Jurkat, Clone E6-1 (cell line): ENCODE measurements at places on chromosomes 12 and 14.

- no peak for DNase-seq
Measured at GRCh38 chr12:50659260-50659659, 104.6 kb upstream of the ATF1 start.

DNA sequence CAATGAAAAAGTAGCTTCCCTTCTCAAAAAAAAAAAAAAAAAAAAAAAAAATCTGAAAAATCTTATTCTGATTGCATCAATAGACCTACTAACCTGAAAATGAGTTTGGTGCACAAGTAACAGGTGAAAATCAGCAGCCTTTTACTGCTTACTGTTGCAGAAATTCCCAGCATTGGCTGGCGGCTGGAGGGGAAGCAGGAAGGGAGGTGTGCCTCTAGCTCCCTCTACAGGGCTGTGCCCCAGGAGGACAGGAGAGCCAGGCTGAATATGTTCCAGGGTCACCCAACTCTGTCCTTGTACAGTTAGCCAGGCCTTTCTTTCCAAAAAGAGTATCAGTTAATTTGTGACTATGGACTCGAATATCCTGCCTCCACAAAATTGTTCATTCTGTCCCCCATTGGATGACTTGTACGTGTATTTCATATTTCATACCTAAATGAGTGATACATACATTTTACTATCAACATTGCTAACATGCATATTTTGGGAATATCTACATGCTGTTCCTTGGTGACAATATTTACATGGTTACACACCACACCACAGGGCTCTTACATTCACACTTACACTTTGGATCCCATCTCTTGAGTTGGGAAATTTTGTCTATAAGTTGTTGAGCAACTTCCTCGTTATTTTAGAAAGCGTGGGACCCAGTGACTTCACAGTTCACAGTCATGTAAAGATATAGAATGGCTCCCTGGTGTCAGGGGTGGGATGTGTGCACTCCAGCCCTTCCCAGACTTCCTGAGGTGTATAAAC, 124.8 kb downstream of the SAMD4A start:
- no peak for DNase-seq

DNA sequence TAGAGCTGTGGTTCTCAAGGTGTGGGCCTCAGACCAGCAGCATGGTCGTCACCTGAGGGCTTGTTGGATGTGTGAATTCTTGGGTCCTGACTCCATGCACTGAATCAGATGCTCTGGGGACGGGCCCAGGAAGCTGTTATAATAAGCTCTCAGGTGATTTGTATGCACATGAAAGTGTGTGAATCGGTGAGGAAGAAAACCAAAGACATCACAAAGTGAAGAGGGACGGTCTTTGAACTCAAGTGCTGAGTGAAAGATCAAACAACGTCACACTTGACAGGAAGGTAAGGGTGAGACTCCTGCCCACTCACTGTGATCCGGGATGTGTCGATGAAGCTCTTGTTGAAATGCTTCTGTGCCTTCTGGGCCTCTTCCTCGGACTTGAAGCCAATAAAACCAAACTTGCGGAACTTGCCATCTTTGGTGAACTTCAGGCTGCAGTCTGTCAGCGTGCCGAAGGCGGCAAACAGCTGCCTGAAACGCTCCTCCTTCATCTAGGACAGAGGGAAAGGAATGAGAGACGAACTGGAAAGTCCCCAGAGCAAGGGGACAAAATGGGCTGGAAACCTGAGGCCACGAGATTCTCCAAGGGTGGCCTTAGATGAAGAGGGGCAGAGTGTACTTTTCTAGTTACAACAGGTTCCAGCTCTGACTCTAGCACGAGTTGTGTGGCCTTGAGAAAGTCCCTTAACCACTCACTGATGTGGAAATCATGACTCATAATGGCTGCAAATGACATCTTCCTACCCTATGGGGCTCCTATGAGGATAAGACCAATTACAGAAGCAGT, 4.0 kb downstream of the RBM19 start:
- DNase-seq, result no peak

DNA sequence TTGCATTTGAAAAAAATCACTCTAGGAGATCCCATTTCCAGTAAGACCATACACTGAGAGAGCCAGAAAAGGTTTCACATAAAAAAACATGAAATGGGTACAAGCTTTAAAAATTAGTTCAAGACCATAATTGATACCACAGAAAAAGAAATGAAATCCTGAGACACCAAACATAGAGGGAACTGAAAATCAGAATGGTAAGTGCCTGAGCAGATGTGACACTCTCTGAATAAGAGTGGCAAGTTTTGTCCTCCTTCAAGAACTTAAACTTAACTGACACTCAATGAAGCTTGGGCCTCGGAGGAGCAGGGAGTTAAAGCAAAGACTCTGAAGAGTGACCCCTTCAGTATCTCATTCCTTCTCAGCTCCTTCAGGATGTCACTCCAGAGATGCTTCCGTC, 23.2 kb upstream of the PTGDR start:
- DNase-seq, result no peak

GRCh38 chr14:89509891-89510290, 92.9 kb upstream of the FOXN3 start:
- DNase-seq, result no peak

GRCh38 chr14:50001151-50001998, 108.5 kb downstream of the ARF6 start:
- peak; percentile 30 for DNase-seq

DNA sequence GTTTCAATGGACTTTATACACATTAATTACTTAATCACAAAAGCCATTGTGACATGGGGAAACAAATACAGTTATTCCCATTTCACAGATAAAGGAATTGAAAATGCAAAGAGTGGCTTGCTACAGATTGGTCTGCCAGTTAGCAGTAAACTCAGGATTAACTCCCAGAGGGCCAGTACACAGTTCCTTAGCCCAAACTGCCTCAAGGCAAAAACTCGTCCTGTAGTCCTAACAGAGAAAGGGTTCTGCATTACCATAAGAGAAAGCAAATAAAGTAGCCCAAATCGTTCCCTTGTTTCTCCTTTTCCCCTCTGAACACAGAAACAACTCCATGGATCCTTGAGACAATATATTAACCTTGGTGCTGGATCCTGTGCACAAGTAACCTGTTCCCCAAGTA, 274.4 kb downstream of the LRIG3 start:
- no peak for DNase-seq

GRCh38 chr14:31465111-31465510, 7.8 kb upstream of the DTD2 start:
- DNase-seq, result no peak

DNA sequence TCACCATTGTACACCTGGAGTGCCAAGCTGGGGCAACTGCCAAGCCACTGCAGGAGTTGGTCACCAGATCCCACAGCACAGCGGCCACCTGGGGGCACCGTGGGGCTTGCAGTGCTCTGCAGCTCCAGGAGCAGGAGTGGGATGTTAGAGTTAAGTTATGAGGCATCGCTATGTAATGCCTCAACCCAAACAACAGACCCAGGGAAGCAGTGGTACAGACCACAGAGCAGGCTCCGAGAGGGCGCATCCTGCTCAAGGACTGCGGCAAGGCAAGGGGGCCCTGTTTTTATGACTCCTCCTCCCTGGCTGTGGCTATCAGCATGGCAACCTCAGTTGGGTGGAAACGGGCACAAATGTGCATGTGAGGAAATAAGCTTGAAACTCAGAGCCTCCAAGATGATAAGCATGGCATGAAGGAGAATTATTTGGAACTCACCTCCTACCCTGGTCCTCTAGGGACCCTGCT, 63.1 kb downstream of the ARL6IP4 start:
- DNase-seq, result peak; percentile 94

GRCh38 chr12:19994968-19995367, 373.4 kb upstream of the PDE3A start:
- DNase-seq, result no peak

DNA sequence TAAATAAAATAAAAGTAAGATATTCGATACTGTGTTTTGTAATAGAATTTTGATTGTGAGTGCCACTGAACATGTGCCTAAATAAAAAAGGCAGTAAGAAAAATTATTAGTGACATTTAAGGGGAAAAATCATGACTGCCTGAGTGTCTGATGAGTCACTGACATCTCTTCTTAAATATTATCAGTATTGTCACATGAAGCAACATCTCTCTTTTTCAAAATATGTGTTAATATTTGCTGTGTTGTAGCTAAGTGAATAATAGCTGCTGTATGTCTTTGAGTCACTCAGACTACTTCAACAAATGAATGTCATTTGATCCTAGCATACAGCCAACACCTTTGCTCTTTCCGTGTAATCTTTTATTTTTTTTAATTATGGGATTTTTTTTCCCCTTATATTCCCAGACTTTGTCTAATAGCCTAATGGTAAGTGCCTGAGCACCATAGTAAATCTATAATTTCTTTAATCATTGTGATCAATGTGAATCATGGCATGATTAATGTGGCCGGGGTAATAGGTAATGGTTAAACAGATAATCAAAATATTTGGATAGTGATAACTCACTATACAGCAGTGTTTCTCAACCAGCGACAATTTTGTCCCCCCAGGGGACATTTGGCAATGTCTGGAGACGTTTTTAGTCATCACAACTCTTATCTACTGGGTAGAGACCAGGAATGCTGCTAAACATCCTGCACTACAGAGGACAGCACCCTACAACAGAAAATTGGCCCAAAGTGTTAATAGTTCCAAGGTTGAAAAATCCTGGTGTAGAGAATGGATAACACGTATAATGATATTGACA, 11.7 kb upstream of the OTX2 start:
- DNase-seq, result no peak
